Activated CD4-positive, alpha-beta memory T cell treated with anti-CD3 and anti-CD28 coated beads, Interleukin-2, amount 10 ng/mL, durations not matched to agents 7 days and 5 days (primary cell): ENCODE measurements at places on chromosomes 4 and X. TPM values are rescaled to one million over a fixed set of nuclear protein-coding genes. Genes with fewer than 3 reads are reported as not detected.

GRCh38 chrX:13829983-13830382 is 13.1 kb upstream of the GPM6B start:
- DNase-seq = no peak
- H3K4me3 ChIP-seq = no peak overlapping the region
- no peak overlapping the region for H3K27ac ChIP-seq
- H3K4me1 ChIP-seq = no peaks in the 10 kb centered on the region
- no peaks in the 10 kb centered on the region for H3K27me3 ChIP-seq

GRCh38 chrX:115236560-115236959 is 2.7 kb upstream of the LRCH2 start:
- H3K27me3 ChIP-seq = peaks cover 6% of the 10 kb centered on the region
- DNase-seq = no peak
- H3K4me3 ChIP-seq = no peak overlapping the region
- no peak overlapping the region for H3K27ac ChIP-seq

- H3K36me3 ChIP-seq = no peaks in the 10 kb centered on the region
- H3K4me3 ChIP-seq = no peak overlapping the region
- no peak for DNase-seq
- no peaks in the 10 kb centered on the region for H3K27me3 ChIP-seq
- no peak overlapping the region for H3K27ac ChIP-seq
These were observed 203.6 kb upstream of the AGTR2 start for GRCh38 chrX:115966920-115967319.

GRCh38 chrX:107562482-107562881 is 65.8 kb upstream of the PRPS1 start:
- no peak overlapping the region for H3K4me3 ChIP-seq
- H3K36me3 ChIP-seq = no peaks in the 10 kb centered on the region
- no peak overlapping the region for H3K27ac ChIP-seq

DNA sequence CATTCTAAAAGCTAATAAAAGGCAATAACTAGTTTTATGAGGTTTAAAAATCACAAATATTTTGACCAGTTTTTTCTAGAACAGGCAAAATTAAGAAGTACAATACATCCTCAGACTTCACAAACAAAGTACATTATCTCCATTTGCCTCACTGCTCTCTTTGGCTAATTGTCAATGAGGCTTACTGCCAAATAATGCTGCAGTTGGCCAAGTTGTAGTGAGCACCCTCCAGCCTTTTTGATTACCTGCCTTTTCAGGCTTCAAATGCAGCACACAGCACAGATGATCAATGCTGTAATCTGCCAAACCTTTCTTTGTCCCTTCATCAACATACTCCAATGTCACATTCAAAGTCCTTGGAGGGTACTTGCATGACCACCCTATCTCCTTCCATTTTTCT is 605.2 kb downstream of the KLHL13 start:
- no peak overlapping the region for H3K4me3 ChIP-seq
- no peaks in the 10 kb centered on the region for H3K27me3 ChIP-seq
- no peaks in the 10 kb centered on the region for H3K4me1 ChIP-seq
- no peaks in the 10 kb centered on the region for H3K36me3 ChIP-seq

DNA sequence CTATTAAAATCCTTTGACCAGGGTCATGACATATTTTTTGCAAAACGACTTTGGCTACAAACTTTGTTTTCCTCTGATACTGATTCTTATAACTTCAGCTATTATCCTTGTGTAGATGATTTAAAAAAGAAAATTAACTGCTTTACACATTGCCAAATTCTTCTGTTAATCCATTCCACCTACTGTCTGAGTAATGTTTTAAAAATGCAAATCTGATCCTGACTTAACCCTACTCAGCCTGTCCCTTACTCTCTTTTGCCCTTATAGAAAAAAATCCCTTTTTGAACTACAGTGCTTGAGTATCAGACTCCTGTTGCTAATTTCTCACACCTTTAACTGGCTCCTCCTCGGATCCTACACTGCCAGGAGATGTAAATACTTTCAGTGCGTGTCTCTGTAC is 723.1 kb downstream of the ADGRL3 start:
- no peaks in the 10 kb centered on the region for H3K27me3 ChIP-seq
- no peaks in the 10 kb centered on the region for H3K36me3 ChIP-seq
- no peaks in the 10 kb centered on the region for H3K4me1 ChIP-seq
- DNase-seq = no peak
- no peak overlapping the region for H3K4me3 ChIP-seq
- H3K27ac ChIP-seq = no peak overlapping the region

DNA sequence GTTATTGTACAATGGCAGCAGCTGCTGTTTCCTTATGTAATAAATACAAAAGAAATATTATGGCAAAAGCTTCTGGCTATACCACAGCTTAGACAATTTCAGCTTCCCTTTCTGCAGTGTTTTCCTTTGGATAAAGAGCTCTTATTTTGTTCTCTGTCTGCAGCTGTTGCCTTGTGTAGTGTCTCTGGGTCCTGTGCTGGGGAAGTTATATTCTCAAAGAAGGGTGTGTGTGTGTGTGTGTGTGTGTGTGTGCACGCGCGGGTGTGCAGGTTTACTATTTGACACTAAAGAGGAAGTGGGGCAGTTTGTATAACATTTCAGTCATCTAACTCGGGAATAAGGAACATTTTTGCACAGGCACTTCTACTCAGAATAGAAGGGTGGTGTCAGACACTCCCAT is 83.6 kb downstream of the REPS2 start:
- H3K27me3 ChIP-seq = peaks cover 2% of the 10 kb centered on the region
- no peaks in the 10 kb centered on the region for H3K4me1 ChIP-seq
- H3K27ac ChIP-seq = no peak overlapping the region
- H3K36me3 ChIP-seq = no peaks in the 10 kb centered on the region
- no peak for DNase-seq
- H3K4me3 ChIP-seq = no peak overlapping the region

DNA sequence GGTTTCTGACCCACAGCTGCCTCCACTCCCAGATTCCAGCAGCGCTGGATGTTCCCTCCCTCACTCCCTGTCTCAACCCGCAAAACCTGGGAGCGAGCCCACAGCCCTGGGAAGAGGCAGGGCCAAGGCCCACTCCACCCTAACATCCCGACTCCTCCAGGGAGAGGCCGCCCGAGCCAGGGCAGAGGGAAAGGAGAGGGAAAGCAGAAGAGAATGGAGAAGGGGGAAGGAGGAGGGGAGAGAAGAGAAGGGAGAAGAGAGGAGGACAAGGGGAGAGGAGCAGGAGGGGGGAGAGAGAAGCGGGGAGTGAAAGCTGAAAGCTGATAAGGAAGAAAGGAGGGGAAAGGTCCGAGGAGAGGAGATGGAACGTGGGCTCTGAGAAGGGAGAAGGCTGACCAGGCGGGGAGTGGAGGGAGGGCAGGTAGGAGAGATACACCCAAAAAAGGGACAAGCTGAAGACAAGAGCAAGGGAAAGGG is 120.2 kb upstream of the PJA1 start:
- no peaks in the 10 kb centered on the region for H3K27me3 ChIP-seq
- no peak overlapping the region for H3K27ac ChIP-seq
- no peak overlapping the region for H3K4me3 ChIP-seq
- H3K36me3 ChIP-seq = no peaks in the 10 kb centered on the region

DNA sequence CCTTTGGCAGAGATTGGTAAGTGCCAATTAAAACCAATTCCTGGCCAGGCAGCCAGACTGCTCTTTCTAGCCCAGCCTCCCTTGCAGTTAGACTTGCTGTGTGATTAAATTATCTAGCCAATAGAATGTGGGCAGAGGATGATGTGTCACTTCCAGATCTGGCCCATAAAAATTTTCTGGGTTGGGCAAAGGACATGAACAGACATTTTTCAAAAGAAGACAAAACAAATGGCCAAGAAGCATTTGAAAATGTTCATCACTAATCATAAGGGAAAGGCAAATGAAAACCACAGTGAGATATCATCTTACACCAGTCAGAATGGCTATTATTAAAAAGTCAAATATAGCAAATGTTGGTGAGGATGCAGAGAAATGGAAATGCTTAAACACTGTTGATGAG is 71.4 kb upstream of the STIM2 start:
- DNase-seq = no peak
- H3K27ac ChIP-seq = no peak overlapping the region
- peaks cover 7% of the 10 kb centered on the region for H3K4me1 ChIP-seq
- H3K27me3 ChIP-seq = no peaks in the 10 kb centered on the region

DNA sequence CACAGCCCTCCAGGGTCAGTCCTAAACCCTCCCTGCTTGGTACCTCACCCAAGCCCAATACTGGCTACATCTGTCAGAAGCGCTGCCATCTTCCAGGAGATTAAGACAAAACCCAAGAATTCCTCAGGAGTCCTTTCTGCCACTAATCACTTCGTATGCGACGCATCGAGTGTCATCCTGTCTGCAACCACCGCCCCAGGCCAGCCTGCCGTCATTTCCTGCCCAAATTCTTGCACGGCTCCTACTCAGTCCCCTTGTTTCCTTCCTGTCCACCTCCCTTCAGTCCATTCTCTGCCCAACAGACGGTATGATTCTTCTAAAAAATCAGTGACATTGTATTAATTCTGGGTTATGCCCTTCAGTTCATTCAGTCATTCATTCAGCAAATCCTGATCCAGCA is 113.6 kb downstream of the NFKB1 start:
- peaks cover 77% of the 10 kb centered on the region for H3K4me1 ChIP-seq
- peak overlapping the region; percentile 91 for H3K27ac ChIP-seq
- peaks cover 74% of the 10 kb centered on the region for H3K36me3 ChIP-seq
- peak overlapping the region; percentile 84 for H3K4me3 ChIP-seq
- DNase-seq = peak; percentile 74
- H3K27me3 ChIP-seq = no peaks in the 10 kb centered on the region

Gene CLCN5
- total RNA-seq = 3.0 TPM

Gene PCDH7
- not detected for total RNA-seq

Gene SRPK3
- not detected for total RNA-seq

Gene MCF2
- total RNA-seq = 0.25 TPM

Gene PAGE4
- total RNA-seq = not detected
